ENCODE measurements at places on chromosomes 11 and 22. TPM values are rescaled to one million over a fixed set of nuclear protein-coding genes. Genes with fewer than 3 reads are reported as not detected.

MMP27 gene
- not detected for total RNA-seq

SORL1 gene
- total RNA-seq, result 1.4 TPM

DERL3 gene
- not detected for total RNA-seq

FOLH1 gene
- total RNA-seq, result not detected

AGBL2 gene
- total RNA-seq, result 0.90 TPM

OLFML1 gene
- total RNA-seq, result 27.1 TPM

ENDOD1 gene
- total RNA-seq, result 17.6 TPM

PRR5L gene
- total RNA-seq, result 0.54 TPM

KRTAP5-10 gene
- total RNA-seq, result not detected

P2RX3 gene
- total RNA-seq, result not detected

Measured in fibroblast of the aortic adventitia (primary cell).